ENCODE measurements at places on chromosomes 4 and X. TPM values are rescaled to one million over a fixed set of nuclear protein-coding genes. Genes with fewer than 3 reads are reported as not detected.

MSX1 gene
- not detected for polyA plus RNA-seq

CXCL13 gene
- polyA plus RNA-seq, result 1.2 TPM

PNMA6A gene
- polyA plus RNA-seq, result 0.23 TPM

NAT8L gene
- 2.4 TPM for polyA plus RNA-seq

EPHA5 gene
- not detected for polyA plus RNA-seq

MAGEC3 gene
- polyA plus RNA-seq, result not detected

TLR2 gene
- 4.3 TPM for polyA plus RNA-seq

NLGN4X gene
- under 0.01 TPM for polyA plus RNA-seq

ZCCHC4 gene
- polyA plus RNA-seq, result 3.5 TPM

PSAPL1 gene
- 0.01 TPM for polyA plus RNA-seq

CLTRN gene
- polyA plus RNA-seq, result 0.12 TPM

ABCG2 gene
- polyA plus RNA-seq, result 15.7 TPM

WDR1 gene
- 247 TPM for polyA plus RNA-seq

TLR6 gene
- 0.60 TPM for polyA plus RNA-seq

ARAP2 gene
- polyA plus RNA-seq, result 5.1 TPM

IL13RA1 gene
- 37.0 TPM for polyA plus RNA-seq

XAGE1B gene
- not detected for polyA plus RNA-seq

GC gene
- polyA plus RNA-seq, result not detected

MAGEB2 gene
- polyA plus RNA-seq, result not detected

NLGN3 gene
- 0.95 TPM for polyA plus RNA-seq

ARHGAP10 gene
- 3.0 TPM for polyA plus RNA-seq

TLR3 gene
- 5.2 TPM for polyA plus RNA-seq

REPS2 gene
- 10.2 TPM for polyA plus RNA-seq

FAM184B gene
- under 0.01 TPM for polyA plus RNA-seq

ASB9 gene
- polyA plus RNA-seq, result 3.7 TPM

ACE2 gene
- 12.8 TPM for polyA plus RNA-seq

TCEAL7 gene
- 1.8 TPM for polyA plus RNA-seq

CLCN5 gene
- 0.69 TPM for polyA plus RNA-seq

HSFX2 gene
- polyA plus RNA-seq, result not detected

TLR10 gene
- under 0.01 TPM for polyA plus RNA-seq

ADAMTS3 gene
- not detected for polyA plus RNA-seq

PJA1 gene
- polyA plus RNA-seq, result 5.3 TPM

EFHC2 gene
- polyA plus RNA-seq, result 1.3 TPM

ARMCX2 gene
- polyA plus RNA-seq, result 9.8 TPM

PCDH10 gene
- polyA plus RNA-seq, result under 0.01 TPM

BRCC3 gene
- 23.6 TPM for polyA plus RNA-seq

ZNF711 gene
- polyA plus RNA-seq, result 0.46 TPM

PGAM4 gene
- polyA plus RNA-seq, result not detected

UGT8 gene
- polyA plus RNA-seq, result 3.7 TPM

HSPA4L gene
- polyA plus RNA-seq, result 1.5 TPM

SH2D1A gene
- 0.23 TPM for polyA plus RNA-seq

TMEM31 gene
- not detected for polyA plus RNA-seq

PLXNB3 gene
- polyA plus RNA-seq, result 0.60 TPM

RTL5 gene
- 1.6 TPM for polyA plus RNA-seq

ERVMER34-1 gene
- polyA plus RNA-seq, result not detected

XAGE1A gene
- polyA plus RNA-seq, result not detected
